ENCODE measurements at places on chromosomes 5 and 9.

- DNase-seq: no peak
Measured at GRCh38 chr5:22465616-22466015, 387.5 kb downstream of the CDH12 start.

DNA sequence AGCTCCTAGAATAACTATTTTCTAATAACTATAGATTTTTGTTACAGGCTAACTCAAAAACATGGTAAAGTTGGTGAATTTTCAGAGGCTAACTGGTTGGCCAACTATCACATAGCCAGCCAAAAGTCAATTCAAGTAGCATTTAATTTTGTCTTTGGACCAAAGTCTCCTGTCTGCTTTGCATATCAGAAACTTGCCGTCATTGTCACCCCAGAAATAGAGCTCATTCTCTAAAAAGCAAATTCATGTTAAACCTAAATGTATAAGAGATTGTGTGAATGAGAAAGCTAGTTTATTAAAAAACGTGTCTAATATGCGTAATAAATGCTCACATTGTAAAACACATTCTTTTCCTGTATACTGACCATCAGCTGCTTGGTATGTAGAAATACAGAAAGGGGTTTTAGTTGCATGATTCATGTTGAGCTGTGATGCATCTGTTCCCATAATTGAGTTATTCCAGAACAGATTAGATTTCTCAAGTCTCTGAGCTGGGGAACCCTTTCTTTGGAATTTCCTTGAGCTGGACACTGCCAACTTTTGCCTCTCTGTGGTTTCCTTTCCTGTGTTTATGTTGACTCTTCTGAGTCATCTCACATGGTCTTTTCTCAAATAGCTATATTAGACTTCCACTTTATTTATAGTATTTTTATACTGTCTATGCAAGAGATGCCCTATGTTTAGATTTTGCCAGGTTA lies 7.3 kb downstream of the SRFBP1 start:
- no peak for DNase-seq

DNA sequence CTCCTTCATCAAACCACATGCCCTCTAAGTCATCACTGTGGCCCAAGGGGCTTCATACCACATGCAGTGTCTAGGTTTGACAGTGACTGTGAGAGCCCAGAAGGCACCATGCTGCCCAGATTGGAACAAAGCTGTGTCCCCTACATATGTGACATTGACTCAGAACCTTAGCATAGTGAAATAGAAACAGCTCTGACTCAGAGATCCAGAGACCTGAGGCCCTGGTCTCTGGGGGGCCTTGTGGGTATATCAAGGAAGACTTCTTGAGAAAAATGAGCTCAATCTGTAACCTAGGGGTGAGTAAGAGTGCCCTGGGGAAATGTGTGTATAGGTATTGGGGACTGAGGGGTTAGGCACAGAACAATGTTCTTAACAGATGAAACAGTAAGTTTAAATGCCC lies 7.1 kb upstream of the ENTREP1 start:
- no peak for DNase-seq

DNA sequence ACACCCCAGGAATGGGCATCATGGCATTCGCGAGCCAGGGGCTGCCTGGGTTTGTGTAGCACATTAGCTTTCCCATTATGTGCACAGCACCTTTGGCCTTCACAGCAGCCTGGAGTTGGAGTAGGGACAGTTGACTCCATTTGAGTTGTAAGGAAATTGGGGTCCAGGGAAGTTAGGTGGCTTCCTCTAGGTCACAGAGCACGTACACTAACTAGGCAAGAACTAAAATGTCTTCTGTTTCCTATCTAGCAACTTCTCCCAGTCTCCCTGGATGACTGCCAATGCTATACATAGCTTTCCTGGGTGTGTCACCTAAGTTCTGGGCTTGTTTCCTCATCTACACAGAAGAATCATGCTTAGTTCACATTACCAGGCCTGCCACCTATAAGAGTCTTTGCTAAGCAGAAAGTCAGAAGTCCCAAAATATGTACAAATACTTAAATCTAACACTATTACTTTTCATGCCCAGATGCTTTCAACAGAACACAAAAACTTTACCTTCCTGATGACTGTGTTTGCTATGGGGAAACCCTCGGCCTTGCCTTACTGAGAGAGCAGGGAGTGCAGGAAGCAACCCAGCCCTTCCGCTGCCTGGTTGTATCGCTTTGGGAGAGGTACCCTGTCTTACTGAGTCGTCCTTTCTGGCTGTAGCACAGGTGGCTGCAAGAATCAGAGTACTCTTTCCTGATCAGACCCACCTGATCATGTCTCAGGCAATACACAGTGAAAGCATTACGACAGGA lies 12.0 kb downstream of the MACROH2A1 start:
- DNase-seq: no peak

- no peak for DNase-seq
Measured at GRCh38 chr5:92394936-92395335, 1011.8 kb upstream of the ARRDC3 start.

DNA sequence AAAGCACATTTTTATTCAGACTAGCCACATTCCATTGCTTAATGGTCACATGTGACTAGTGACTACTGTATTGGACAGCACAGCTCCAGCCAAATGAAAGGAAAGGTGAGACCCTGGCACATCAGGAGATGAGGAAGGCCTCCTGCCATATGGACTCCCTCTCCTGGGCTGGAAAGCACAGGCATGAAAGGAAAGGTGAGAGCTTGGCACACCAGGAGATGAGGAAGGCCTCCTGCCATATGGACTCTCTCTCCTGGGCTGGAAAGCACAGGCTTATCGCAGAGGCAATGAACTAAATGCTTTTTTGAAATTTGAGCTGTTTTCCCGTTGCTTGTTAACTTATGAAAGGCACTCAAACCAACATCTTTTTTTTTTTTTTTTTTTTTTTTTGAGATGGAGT lies 144.8 kb upstream of the SLC12A2 start:
- no peak for DNase-seq

- no peak for DNase-seq
Measured at GRCh38 chr5:130885691-130886090, 279.4 kb downstream of the HINT1 start.

DNA sequence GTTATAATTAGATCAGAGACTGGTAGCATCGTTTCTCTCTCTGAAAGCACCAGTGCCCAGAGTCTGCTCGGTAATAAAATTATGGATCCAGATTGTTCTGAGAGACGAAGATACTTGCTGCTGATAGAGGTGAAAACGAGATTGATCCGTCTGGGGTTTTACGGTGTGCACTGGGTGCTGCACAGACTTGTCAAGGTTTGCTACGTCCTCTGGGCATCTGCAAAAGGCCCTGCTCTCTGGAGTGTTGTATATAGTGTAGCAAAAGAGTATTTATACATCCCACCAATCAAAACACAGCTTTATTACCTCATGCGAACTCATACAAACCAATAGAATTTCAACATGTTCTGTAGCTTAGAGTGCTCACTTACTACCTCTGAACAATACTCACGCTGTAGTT lies 219.3 kb downstream of the PBX3 start:
- no peak for DNase-seq

- DNase-seq: no peak
Measured at GRCh38 chr5:52727576-52727975, 60.1 kb upstream of the ITGA1 start.

GRCh38 chr5:10384483-10384882 lies 31.0 kb downstream of the MARCHF6 start:
- DNase-seq: no peak

DNA sequence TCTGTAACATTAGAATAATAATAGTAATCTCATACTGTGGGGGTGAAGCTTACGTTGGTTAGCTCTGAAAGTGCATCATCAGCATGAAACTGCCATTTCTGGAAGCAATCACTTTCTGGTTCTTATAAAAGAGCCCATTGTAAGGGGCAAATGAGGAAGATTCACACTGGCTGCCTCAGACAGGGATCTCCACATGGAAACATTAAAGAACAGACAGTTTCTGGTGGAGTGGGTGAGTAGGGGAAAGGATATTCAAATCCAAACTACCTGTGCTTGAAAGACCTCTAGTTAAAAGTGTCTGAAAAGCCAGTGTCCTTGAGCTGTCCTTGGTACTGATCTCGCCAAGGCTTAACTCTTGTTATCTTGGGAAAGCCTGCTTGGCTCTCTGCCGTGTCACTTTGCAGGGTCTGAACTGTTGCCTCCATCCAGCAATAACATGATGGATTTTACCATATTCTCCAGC lies 19.1 kb upstream of the SLC31A2 start:
- DNase-seq: no peak

DNA sequence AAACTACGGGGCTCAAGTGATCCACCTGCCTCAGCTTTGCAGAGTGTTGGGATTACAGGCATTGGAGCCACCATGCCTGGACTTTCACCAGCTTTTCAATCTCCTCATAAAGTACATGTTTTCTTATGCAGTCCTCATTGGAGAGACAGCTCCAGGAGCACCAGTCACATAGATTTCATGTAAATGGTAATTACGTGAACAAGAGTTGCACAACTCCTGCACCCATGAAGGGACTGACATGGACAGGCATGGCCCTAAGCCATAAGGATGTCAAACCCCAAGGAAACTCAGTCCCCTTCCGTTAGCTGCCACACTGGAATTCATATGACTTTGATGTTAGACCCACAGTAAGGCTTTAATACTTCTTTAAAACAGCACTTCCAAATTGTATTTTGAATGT lies 7.6 kb upstream of the ADGRV1 start:
- no peak for DNase-seq

DNA sequence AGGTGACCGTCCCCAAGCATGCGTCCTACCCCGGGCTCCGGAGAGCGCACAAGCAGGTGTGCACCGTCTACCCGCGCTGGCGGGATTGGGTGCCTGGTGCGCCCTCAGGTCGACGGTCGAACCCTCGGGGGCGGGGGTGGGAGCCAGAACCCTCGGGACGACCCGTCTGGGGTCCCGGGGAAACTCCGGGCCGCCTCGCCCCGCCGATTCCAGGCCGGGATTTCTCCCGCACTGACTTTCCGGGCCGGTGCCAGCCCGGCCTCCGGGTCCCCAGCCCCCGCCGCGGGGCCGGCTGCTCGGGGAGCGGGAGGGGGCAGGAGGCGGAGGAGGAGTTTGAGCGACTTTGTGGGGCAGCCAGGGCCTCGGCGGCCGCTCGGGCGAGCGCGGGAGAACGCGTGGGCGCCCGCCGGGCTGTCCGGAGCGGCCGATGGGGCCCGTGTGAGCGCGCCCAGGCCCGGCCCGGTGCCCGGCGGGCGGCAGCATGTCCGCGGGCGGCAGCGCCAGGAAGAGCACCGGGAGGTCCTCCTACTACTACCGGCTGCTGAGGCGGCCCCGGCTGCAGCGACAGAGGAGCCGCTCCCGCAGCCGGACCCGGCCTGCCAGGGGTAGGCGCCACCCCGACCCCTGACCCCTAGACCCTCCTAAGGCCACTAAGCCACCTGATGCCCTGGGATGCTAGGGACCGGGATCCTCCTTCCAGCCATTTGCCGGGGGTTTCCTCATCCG lies at the start of gene DAB2IP:
TSS of gene DAB2IP (plus strand) at position 340 of the 726 bp plus-strand sequence. CDS start at position 482, 142 bp downstream.
- DNase-seq: no peak

DNA sequence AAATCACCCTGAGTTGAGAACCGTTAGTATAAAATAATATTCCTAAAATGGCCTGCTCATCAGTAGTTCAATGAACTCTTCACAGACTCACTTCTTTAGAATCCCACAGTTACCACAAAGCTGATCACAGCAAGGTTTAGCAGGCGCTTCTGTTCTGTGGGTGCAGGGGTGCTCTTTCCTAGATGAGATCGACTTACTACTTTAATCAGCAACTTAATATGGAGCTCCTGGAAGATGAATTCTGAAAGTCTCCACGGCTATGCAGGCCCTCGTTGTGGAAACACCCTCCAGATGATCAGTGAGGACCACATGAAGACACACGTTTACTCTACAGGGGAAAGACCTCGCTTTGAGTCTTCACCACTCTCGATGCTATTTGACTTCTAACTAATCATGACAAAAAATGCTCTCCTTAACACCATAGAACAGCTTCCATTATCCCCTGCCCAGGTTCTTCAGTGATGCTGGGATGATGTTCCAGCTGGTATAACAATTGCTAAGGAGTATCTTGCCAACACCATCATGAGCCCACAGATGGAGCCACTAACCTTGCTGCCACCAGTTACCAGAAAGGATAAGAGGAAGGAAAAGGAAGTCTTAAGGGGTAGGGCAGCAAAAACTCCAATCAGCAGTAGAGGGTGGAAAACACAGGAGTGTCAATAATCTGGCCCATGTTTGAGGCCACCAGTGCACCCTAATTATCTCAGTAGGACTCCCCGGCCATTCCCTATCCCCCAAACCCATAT lies 17.9 kb upstream of the GPX8 start:
- no peak for DNase-seq

DNA sequence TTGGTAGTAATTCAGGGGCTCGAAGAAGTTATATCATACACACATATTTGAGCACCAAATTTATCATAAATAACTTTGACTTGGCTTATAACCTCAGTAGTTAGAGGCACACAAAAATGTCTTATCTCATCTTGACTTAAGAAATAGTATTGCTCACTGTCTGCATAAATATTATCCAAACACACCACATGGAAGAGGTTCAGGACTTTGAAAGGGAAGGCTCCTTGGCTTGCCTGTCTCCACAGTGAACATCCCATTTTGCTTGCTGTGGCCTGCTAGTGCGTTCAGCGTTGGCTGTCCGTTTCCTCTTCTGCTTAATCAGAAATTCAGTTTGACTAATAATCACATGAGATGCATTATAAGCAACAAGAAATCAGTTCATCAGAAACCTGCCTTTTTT lies 13.9 kb downstream of the GRXCR2 start:
- no peak for DNase-seq

DNA sequence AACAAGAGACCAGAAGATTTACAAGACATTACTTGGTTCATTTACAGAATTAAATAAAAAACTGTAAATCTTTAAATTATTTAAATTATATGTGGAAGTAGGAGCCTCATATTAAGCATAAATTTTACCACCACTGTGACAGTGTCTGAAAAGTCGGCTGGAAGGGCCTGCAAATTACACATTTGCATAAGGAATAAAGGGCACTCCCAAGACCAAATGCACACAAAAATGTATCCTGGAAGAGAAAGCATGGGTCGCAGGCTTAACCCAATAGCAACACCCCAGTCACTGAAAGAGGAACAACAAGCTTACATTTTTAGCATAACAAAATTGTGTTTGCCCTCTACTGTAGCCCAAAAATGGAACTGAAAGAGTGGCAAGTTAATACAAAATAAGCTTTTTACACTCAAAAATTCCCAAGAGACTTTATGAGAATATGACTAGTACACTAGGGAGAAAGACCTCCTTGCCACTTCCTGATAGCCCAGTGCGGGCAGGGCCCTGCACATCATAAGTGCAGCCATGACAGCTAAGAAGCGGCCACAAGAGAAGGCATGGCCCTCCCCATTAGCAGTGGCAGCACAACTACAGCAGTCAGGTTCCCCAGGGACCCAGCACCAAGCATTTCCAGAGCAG lies 482.0 kb downstream of the DTWD2 start:
- DNase-seq: no peak

DNA sequence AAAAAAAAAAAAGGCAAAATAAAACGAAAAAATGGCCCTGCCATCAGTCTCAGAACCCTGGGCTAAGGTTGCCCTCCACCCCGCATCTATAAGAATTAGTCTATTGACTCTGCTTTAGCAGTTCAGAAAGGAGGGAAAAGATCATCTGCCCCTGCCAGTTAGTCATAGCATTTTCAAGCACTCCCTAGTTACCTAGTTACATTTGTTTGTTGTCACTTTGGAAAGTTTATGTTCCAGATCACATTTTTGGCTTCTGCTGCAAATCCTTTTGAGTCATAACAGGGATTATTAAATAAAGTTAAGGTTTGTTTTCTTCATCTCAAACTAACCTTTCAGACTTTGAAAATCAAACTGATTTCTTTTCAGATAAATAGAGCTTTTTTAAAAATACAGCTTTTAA lies 52.1 kb downstream of the AQP7 start:
- no peak for DNase-seq
